ENCODE measurements at places on chromosomes 3 and 15.
A peak's percentile ranks its signal among the peaks of the same experiment; 100 is the strongest.

- no peak for DNase-seq
These were observed 102.0 kb downstream of the GTPBP8 start for GRCh38 chr3:113092746-113093145.

- DNase-seq, result peak; percentile 93
These were observed 109.9 kb upstream of the RAP2B start for GRCh38 chr3:153052096-153052460.

GRCh38 chr3:148102156-148102555, 595.5 kb upstream of the AGTR1 start:
- no peak for DNase-seq

DNA sequence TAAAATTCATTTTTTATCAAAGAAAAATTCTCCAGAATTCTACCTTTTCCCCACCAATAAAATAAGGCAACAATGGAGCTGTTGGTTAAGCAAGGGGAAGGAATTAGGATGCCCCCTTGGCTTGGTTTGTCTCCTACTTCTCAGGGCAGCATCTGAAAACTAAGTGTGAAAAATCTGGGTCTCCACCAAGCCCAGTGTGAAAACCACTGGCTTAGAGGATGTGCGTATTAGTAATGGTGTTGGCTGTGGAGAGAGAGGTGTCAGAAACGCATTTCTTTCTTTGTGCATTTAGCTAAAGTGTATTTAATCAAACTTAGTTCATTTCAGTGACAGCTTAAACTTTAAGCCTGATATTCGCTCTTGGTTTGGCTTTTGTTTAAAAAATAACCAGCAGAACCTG, 662.7 kb downstream of the MCTP2 start:
- DNase-seq, result no peak

DNA sequence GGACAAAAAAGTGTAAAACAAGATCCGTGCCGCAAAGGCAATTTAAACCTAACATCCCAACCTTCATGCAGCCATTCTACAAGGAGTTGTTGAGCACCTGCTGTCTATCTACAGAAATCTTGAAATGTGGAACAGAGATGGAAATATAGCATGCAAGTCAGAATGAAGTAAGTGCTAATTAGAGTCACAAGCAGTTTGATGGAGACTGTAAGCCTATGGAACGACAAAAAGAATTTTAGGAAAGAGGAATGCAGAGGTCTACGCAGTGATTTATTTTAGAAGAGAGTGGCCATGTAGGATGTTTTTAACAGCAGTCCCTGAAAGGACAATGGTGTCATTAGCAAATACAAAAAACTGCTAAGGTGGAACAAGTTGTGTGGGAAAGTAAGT, 851 bp upstream of the DCBLD2 start:
- DNase-seq, result no peak

DNA sequence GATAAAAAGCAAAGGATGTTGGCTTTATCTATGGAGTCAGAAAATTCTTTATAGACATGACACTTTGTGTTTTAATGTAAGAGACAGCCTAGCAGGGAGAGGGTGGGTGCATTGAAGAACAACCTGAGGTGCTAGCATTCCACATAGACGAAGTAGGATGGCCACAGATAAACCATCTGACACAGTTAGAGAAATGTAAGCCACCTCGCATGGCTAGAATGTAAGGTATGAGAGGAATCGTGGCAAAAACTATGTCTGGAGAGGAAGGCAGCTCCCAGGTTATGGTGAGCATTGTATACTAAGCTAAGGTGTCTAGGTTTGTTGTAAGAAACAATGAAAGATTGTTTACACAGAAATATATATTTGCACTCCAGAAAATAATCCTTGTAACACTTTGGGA, 194.0 kb upstream of the SLITRK3 start:
- DNase-seq, result no peak

GRCh38 chr3:15361494-15362214, 29.3 kb upstream of the SH3BP5 start:
- DNase-seq, result no peak

DNA sequence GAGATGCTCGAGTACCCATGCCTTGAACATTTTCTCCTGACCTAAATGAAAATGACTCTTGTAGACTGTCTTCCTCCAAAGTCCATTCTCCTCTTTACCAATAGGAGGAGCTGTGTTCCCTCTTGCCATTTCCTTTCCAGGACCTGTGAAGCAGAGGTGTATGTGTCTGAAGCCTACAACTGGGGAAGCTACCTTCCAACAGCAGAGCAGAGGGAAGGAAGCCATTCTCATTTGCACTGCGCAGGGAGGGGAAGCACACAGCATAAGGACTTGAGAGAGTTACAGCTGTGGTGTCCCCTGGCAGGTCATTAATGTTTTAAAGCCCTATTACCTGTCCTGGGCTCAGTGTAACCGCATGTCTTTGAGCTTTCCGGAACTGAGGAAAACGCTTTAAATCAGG, 38.7 kb downstream of the HSPBAP1 start:
- peak; percentile 52 for DNase-seq

- DNase-seq, result peak; percentile 96
These were observed 25.9 kb downstream of the SMAD3 start for GRCh38 chr15:67091071-67091979.

- no peak for DNase-seq
These were observed 67.8 kb downstream of the TPRG1 start for GRCh38 chr3:189239616-189240015.

DNA sequence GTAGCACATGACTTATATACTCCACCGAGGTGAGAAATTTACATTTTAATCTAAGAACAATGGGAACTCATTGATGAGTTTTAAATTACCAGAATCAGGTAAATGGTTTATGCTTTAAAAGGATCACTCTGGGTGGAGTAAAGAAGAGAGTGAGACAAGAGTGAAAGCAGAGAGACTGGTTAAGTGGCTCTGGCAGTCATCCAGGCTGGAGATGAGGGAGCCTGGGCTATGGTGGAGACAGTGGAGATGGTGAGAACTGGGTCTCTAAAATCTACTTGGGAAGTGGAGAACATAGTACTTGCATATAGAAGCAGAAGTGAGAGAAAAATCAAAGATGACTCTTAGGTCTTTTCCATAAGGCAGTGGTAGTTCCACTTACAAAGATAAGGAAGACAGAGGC, 37.1 kb upstream of the SLC25A36 start:
- DNase-seq, result no peak

DNA sequence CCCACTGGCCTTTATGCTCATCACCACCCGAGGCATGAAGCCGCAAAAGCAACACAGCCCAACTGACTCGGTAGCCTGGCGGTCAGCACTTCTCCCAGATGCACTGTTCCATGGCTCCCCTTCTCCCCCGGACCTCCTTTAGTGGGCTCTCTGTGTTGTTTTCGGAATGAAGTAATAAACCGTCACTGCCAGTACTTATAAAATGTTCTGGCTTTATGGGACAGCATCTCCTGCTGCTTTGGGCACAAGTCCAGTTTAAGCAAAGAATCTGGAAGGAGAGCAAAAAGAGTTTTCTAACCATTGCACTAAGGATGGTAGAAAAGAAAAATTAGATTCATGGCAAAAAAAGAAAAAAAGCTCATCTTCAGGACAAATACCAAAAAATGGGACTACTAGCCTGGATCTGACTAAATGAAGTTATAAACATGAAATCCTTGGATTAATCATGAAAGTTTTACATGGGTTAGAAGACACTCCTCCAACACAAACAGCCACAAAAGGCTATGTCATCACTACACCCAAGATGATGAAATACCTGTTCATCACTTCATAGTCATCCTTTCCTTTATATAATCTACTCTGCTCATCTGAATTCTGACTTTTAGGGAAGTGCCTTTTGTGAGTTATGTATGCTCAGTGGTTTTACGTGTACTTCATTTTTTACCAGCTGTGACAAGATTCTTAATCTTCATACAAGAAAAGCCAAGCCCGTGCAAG, 89.5 kb upstream of the UBE2E2 start:
- DNase-seq, result peak; percentile 82

DNA sequence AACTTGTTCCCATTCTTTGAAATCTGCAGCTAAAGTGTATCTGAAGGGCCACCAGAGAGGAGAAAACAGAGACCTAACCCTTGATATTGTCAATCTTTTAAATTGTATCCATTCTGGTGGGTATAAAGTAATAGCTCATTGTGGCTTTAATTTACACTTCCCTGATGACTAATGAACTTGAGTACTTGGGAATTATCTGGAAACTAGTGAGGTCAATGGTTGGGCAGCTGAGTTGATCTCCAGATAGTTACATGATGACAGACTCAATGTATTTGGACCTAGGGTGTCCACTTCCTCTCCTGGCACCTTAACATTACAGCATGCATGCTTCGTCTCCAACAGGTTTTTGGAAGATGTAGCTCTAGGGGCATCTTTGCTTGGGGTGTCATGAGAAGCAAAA, 195.2 kb downstream of the PDCD6IP start:
- DNase-seq, result no peak

DNA sequence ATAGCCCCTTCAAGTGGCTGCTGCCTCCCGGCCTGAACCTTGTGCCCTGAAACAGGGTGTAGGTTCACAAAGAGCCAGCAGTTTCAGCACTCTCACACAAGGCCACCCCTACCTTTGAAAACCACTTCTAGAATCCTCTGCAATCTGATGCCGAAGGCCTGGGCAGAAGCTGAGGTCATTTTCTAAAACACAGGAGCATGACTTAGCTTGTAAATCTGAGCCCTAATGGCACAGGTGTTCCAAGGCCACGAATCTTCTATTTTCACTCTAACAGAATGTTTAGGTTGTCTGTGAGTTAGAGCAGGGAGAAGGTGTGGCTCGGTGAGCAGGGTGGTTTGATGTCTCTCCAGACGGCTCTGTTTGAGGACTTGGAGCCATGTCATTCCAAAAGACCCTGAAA, 62.3 kb downstream of the SYNM start:
- DNase-seq, result no peak

GRCh38 chr15:101496198-101496986, 6.9 kb upstream of the PCSK6 start:
- DNase-seq, result no peak

DNA sequence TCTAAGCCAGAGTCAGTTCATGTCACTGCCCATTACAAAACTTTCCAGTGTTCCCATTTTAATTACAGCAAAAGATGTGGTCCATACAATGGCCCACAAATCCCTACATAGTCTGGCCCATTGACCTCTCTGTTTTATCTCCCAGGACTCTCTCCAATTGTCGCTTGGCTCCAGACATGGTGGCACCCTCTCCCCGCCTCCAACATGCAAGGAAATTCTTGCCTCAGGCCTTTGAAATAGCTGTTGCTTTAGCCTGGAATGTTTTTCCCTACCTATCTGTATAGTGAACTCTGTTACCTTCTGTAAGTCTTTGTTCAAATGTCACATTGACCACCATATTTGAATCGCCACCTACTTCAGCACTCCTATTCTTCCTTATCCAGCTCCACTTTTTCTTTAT, 377.3 kb upstream of the MCTP2 start:
- no peak for DNase-seq

DNA sequence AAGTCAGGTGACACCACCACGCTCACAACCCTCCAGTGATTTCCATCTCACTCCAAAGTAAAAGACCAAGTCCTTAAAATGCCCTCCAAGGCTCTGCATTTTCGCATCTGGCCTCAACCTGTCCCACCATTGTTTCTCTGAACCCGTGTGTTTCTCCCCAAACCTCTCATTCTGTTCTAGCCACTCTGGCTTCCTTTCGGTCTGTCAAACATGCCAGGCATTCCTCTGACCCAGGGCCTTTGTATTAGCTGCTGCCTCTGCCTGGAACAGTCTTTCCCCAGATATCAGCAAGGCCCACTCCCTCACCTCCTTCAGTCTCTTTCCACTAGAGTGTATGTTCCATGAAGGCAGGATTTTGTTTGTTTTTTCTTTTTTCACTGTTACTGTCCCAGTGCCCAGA, 16.0 kb downstream of the MAP2K5 start:
- no peak for DNase-seq

DNA sequence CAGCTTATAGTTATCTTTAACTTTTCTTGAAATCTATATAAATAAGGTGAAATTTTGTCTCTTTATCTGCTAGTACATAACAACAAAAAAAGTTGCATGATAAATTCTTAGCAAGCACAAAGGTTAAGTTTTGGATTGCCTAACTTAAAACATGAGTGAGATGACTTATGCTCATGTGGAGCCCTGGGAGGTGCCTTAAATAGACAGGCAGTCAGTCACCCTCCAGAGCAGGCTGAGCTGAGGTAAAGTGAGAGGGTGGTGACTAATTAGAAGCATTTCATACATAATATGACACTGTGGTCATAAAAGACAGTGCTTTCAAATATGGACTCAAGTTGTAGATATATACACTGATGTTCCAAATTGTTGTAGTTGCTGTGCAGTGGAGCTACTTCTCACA, 14.6 kb upstream of the MME start:
- DNase-seq, result peak; percentile 63

DNA sequence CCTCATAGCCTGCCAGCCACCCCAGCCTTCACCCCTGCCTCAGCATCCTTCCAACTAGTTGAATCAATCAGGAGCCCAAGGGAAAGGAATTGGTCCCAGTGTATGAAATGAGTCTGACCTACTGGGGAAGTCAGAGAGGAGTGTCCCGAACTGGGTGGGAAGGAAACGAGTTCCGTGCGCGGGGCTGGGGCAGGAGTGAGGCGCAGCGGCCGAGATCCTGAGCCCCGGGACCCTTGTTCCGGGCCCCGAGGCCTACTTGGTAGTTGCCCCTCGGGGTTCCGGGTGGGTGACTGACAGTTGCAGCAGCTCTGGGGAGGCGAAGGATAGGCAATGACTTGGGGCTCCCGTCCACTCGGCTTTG, 1.1 kb upstream of the PLCL2 start:
- no peak for DNase-seq

- DNase-seq, result no peak
These were observed 110.1 kb downstream of the KCNMB2 start for GRCh38 chr3:178646186-178646862.

GRCh38 chr3:179956416-179956830, 80.3 kb downstream of the PEX5L start:
- DNase-seq, result no peak

GRCh38 chr3:184604615-184605290, 43.2 kb downstream of the EPHB3 start:
- DNase-seq, result no peak

DNA sequence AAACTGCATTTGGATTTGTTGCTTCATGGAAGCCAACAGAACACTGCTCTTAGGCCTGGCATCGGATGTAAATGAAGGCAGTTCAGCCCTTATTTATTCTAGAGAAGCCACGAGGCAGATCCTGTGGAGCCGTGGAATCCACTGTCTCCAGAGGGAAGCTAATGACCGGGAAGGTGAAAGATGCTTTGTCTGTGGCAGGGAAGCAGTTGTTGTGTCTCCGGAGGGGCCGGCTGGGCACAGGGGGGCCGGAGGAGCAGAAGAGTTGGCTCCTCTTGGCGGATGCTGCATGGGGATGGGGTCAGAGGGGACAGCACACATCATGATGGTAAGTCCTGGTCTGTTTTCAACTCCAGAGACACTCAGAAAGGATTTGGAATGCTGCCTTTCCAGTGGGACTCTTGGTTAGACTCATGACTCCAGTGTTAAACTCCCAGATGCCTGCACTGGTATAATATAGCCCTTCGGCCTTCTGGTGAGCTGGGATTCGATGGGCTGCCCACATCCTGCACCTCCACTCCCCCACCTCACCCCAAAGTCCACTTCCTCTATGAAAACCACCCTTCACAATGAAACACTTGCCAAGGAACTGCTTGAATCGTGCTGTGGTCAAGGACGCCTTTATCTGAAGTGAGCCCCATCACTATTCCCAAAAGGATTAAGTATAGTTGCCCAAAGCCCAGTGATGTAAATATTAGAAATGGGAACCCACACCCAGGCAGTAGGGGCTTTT, 33.6 kb downstream of the TPM1 start:
- no peak for DNase-seq

All from fibroblast of the aortic adventitia (primary cell).